ENCODE measurements at places on chromosomes 2 and 18.

DNA sequence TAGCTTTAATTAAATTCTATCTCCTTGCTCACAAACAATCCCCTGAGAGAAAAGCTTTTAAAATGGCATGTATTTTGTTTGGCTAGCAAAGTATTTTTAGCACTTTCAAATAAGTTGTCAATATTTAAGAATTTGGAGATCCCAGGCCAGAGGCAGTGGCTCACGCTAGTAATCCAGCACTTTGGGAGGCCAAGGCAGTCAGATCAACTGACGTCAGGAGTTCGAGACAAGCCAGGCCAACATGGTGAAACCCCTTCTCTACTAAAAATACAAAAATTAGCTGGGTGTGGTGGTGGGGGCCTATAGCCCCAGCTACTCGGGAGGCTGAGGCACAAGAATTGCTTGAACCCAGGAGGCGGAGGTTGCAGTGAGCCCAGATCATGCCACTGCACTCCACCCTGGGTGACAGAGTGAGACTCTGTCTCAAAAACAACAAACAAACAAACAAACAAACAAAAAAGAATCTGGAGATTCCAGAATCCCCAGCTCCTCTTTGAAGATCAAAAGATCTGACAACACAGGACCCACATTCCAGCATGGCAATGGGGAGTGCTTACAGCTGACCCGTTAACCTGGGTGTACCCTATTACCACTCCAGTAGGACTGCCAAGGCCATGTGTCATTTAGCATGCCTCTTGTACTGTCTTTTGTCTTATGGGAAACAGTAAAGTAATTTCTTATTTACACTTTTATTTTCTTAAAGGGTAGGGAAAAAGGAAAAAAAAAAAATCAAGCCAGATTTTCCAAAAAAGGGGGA lies 21.9 kb downstream of the SLC40A1 start:
- DNase-seq, result no peak

GRCh38 chr2:77428946-77429345 lies 93.2 kb downstream of the LRRTM4 start:
- DNase-seq, result no peak

GRCh38 chr2:58308435-58308834 lies 67.3 kb upstream of the FANCL start:
- DNase-seq, result no peak

DNA sequence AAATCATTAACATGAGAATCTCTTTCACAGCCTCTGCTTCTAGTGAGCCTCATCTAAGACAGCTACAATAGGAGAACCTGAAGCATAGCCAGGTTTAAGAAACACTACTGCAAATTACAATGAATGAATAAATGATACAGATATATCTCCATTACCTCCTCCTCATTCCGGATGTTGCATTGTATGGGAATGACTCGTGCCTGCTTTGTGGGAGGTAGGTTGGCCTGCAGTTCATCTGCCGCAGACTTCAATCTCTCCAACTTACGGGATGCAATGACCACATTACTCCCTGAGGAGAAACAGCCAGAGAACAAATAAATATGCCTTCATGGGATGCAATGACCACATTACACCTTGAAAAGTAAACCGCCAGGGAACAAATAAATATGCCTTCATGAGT lies 15.4 kb downstream of the PECR start:
- DNase-seq, result peak; percentile 92

DNA sequence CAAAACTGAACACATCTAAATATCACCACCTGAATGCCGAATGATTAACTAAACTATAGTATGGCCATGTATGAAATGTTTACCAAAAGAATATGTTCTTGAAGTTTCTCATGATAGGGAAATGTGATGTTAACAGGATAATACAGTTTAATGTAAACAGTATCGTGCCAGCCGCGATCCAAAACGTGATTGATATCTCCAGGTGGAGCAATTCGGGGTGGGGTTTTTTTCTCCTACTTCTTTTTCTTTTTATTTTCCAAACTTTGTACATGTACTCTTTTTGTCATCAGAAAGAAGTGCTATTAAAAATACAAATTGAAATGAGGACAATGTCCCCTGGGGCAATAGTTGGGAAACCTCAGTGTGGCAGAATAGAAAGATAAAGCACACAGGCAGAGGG lies 4.0 kb upstream of the BIN1 start:
- DNase-seq, result no peak

DNA sequence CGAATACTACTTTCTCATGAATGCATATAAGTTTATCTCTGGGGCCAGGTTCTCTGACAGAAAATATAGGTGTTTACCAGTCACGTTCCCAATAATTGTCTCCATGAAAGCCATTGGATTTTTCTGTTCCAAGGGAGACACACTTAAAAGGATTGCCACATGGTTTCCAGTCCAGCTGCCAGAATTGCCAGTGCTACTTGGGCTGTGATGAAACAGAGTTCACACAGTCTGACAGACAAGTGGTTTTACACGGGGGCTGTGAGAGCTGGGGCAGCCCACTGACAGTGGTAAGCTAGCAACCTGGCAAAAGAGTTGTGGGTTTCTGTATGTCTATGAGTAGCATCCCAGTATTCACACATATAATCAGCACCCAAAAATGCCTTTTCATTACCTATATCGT lies 27.7 kb upstream of the ATRAID start:
- no peak for DNase-seq

DNA sequence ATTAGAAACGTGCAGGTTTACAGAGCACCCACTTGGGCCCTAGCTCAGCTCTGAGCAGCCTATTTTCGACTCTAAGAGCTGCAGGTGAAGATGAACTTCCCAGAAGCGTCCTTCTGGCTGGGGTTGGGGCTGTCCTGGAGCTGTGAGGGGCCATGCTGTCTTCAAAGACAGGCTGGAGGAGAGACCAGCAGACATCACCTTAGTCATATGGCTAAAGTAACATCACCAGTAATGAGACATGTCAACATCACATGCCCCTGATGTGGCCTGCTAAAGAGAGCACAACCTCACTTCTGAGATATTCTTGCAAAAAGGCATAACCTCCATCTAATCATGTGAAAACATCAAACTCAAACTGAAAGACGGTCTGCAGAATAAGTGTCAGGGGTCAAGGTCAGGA lies 87.2 kb upstream of the ZNF532 start:
- DNase-seq, result no peak

GRCh38 chr2:144137705-144138428 lies 382.1 kb downstream of the ZEB2 start:
- no peak for DNase-seq

GRCh38 chr2:110114831-110115255 lies 779 bp downstream of the MALL start:
- DNase-seq, result no peak

DNA sequence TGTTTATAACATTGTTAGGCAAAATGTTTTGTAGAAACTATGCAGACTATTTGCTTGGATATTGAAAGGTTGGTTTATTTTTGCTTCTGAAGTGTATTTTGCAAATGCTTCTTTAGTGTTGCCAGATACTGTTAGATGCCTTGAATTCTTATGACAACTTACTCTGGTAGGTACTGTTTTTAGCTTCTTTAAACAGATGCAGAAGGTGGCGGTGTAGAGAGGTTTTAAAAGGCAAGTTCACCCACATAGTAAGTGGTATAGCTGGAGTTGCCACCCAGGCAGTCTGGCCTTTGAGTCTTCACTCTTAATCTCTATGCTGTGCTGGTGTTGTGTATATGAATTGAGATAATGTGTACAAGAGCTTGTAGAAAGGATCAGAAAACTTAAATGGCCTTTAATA lies 3.6 kb downstream of the PCYOX1 start:
- DNase-seq, result no peak

GRCh38 chr18:23069481-23069880 lies 65.8 kb upstream of the CABLES1 start:
- DNase-seq, result no peak

Measured in smooth muscle cell of the brain vasculature (primary cell).